ENCODE measurements at places on chromosomes 1 and 21.

DNA sequence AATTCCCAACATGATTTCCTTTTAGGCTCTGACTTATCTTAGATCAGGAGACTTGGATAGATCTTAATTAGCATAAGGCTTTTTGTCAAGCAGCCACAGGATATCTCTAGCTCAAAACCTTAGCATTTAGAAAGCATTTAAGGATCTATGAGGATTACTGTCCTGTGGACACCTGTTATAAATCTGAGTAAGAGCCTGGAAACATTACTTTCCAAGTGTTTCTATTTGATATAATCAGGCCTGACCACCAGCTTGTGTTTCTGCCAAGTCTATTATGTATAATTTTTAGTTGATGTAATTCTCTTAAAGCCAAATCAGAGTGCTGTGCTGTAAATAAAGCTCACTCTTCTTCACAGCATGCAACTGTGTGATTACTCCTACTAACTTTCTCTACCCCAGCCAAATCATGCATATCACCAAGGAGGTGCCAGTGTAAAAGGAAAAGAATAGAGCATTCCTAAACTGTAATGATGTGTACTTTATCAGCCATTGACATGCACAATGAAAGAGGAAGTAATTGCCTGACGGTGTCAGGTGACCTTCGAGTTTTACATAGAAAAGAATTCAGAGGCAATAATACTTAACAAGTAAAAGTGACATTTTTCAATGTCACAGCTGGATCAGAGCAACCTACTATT is 309.9 kb upstream of the PRMT6 start:
- DNase-seq = no peak

DNA sequence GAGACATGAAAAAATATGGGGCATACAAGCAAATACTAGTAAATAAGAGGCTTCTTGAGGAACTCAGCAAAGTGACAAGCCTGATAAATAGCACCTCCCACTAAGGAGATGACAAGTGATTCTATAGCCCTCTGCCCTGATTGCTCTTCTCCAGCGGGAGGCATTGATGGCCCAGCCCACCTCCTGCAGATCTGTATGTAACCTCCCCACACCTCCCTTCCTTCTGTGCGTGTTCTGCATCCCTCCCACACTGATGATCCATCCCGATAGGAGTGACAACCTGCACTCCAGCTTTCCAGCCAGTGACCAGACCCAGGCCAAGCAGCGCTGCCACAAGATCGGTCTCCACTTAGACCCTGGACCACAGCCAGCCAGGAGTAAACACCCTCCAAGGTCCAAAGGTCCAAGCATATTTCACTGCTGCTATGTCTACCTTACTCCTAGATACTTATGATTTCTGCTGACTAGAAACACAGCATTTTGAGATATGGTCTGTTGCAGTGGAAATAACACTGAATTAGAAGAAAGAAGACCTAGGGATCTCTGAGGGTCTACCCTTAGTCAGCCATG is 176.1 kb downstream of the BRINP2 start:
- no peak for DNase-seq

DNA sequence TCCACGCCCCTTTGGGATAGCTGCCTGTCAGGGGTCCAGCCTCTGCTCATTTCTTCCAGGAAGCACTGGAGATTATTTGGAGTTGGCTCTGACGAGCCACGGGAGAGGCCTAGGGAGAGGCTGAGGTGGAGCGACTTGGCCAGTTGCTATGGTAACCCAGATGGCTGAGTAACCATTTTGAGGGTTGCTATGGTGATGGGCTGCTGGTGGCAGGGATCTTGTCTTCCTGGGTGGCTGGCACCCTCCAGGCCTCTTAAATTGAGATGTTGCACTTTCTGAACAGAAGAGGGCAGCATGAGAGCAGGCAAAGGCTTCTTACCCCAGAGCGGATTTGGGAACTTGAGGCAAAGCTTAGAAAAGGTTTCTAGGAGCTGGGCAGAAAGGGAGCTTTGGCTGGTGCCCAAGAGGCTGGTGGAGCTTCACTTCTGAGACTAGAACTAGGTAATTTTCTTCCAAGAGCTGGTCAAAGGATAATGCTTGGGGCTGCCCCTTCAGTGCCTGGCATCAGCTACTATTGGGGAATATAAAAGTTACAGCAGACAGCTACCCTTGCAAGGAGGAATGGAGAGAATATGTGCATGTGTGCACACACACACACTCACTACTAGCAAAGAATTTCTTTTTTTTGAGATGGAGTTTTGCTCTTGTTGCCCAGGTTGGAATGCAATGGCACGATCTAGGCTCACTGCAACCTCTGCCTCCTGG is 72.5 kb downstream of the NDUFS5 start:
- peak; percentile 88 for DNase-seq

- DNase-seq = no peak
These were observed 124.7 kb downstream of the EIF4G3 start for GRCh38 chr1:21052034-21052433.

- DNase-seq = no peak
These were observed 21.0 kb upstream of the CBR3 start for GRCh38 chr21:36113647-36114428.

DNA sequence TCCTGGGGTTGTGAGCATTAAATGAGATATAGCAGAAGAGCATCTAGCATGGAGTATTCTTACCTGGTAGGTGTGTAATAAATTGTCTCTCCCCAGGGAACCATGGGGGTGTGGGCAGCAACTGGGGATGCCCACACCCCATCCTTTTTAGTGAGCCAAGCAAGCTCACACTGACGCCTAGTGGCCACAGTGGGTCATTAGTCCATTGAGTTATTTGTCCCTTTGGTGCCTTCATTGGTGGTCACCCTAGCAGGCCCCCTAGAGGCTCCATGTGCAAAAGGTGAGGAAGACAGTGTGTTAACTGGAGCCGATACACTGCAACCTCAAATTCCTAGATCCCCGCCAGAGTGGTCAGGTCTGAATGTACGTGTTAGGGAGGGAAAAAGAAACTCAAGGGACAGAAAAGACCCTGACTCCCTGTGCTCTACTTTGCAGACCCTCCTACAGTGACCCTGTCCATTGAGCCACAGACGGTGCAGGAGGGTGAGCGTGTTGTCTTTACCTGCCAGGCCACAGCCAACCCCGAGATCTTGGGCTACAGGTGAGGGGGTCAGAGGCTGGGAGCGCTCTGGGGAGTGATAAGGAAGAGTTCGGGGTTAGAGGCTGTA is 93.3 kb upstream of the CD1D start:
- DNase-seq = peak; percentile 76
